Activated CD8-positive, alpha-beta memory T cell treated with anti-CD3 and anti-CD28 coated beads, Interleukin-2, amount 10 ng/mL, durations not matched to agents 7 days and 5 days (primary cell): ENCODE measurements at places on chromosomes 7 and 10. TPM values are rescaled to one million over a fixed set of nuclear protein-coding genes. Genes with fewer than 3 reads are reported as not detected.
A peak's percentile ranks its signal among the peaks of the same experiment; 100 is the strongest.

INMT gene
- total RNA-seq, result 0.12 TPM

NYAP1 gene
- 0.12 TPM for total RNA-seq

THSD7A gene
- total RNA-seq, result not detected

CYP2C9 gene
- total RNA-seq, result not detected

STAG3 gene
- total RNA-seq, result 20.2 TPM

AOC1 gene
- not detected for total RNA-seq

- no peak for DNase-seq
Observed at GRCh38 chr10:76550806-76551205, 1086.8 kb downstream of the KCNMA1 start.

- no peak for DNase-seq
Observed at GRCh38 chr7:148187471-148187870, 403.1 kb upstream of the C7orf33 start.

DNA sequence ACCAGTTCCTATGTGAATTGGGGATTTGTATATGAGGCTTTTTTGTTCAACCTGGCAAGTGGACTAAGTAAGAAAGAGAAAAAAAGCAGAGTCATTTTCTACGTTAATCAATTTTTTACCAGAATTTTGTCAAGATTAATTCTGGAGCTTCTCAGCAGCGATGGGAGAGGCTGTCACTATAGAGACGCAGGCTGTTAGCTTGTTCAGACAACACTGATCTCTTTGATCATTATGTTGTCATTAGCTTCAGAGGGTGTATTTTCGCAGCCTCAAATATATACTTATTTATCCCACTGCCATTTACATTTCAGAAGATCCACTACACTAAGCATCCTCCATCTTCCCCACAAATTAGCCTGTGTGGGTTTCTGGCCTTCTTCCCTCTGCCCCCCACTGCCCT lies 196.7 kb upstream of the PFKP start:
- no peak for DNase-seq

- DNase-seq, result no peak
Observed at GRCh38 chr10:124674768-124675222, 69.4 kb downstream of the FAM53B start.

DNA sequence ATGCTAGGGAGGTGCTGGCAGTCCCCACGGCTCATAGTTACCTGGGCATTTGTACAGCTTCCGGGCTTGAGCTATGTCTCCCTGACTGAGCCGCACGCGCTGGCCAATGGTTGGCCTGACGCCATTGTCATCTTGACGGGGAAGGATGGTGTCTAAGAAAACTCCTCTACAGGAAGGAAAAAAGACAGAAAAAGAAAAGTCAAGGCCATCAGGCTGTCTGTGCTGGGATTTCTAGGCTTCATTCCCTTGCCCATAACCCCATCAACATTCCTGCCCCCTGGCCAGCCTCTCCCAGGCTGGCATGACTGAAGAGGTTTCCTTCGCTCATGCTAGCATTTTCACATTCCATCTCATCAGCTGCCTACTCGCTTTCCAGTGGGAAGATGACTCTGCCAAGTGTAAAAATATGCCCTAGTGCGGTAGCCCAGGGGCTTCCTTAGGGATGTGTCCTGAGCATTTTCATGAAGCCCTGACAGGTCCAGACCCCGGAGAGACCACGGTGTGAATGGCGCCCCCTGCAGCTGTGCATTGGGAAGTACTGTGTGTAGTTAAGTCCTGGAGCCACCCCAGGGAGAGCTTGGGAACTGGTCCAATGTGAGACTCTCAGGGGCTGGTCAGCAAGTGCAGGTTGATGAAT lies 54.5 kb upstream of the OPALIN start:
- peak; percentile 40 for DNase-seq

- DNase-seq, result no peak
Observed at GRCh38 chr10:89373916-89374711, 3.7 kb upstream of the IFIT1B start.

- DNase-seq, result no peak
Observed at GRCh38 chr10:97715259-97715874, 1.8 kb downstream of the MARVELD1 start.

DNA sequence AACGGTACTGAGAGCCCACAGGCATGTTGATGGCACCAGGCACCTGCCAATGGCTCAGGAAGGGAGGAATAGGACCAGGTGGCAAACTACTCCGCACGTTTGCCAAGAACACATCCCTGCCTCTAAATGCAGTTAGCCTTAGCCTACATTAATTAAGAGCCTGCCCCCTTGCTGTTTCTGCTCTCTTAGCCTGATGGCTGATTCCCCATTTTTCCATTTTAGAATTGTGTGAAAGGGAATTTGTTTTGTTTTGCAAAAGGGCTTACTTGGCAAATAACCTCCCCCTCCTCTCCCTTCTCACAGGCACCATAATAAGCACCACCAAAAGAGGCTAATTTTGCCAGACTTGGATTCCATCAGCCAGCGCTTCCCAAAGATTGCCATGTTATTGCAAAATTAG lies 1203.2 kb downstream of the SORCS3 start:
- no peak for DNase-seq

DNA sequence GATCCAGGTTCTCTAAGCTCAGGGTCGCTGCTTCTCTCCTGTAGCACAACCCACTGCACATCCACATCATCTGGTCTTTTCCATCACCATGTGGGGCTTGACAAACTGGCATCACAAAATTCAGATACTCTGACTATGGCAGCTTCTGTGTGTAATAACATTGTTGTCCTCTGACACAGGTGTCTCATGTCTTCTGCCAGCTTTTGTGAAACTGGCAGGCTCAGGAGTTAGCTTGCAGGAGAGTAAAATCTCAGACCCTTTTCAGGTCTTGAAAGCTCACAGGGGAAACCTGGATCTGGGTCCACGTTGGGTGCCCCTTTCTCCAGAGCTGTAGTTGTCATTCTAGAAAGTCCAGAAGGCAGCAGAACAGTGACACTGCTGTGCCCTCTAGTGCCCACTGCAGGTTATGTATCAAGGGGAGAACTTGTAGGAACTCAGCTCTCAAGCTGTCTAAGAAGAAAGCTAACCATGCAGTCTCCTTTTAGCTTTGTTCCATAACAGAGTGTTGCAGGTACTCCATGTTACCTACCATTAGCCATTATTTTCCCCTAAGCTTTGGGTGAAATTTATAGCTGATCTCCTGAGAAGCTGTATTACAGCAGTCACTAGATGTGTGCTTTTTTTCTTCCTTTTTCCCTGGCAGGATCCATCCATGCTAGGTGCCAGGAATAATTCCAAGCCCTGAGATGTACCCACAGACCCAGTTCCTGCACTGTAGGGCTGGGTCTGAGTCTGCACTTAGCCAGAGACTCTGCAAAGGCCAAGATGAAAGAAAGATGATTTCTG lies 102.7 kb downstream of the ZNF248 start:
- DNase-seq, result no peak

GRCh38 chr7:150323682-150324372 lies 482 bp upstream of the ACTR3C start:
- DNase-seq, result no peak

- DNase-seq, result no peak
Observed at GRCh38 chr10:125060026-125060425, 100.3 kb downstream of the CTBP2 start.

DNA sequence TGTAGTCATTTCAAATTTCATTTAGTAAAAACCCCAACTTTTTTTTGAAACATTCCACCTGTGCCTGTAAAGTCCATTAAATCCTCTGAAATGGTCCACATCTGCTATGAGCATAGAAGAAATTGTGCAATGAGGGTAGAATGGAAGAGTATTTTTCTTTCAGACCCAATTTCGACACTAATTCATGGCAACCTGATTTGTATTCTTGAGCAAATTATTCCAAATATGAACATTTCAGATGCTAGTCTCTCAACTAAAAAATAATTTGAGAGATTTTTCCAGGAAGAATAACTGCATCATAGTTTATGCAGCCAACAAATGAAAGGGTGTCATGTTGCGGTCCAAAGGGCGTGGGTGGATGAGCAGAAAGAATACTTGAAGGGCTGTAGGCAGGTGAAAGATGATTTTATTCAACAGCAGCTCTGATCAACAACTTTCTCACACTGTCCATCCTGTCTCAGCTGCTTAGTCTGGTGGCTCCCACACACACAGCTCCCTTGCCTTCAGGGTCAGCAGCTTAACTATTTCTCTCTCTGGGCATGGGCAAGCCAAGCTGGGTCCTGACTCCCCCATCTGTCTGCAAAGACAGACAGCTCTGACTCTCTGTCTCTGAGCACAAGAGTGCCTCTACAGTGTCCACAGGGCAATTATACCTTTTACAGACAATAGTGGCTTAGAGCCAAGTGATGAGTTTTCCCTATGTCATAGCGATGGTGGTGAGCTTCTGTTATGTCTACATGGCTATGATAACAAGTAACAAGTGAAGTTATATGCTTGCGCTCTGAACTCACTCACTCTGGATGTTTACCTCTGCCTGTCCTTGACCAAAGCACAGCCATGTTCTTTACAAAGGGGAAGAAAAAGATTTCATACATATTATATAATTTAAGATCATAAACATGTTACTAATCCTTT lies 11.5 kb downstream of the STEAP2 start:
- no peak for DNase-seq

DNA sequence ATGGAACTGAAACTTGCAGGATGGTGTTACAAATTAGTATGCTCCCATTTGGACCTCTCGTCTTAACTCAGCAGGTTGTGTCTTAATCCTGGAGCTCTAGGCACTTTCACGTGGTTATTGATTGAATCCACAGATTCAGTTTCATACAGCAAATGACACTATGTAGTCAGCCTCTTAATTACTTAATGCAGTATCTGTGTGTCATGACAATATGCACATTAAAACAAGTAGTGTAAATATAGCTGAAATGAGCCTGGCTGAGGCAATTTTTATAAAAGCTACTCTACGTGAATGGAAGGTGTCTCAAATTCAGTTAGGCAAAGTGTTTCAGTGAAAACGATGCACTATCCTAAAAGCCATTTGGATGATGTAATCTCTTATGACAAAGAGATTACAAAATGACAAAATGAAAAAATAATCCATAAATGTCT lies 86.8 kb downstream of the CD36 start:
- DNase-seq, result no peak

- DNase-seq, result peak; percentile 47
Observed at GRCh38 chr10:63977329-63977923, 456.2 kb downstream of the REEP3 start.

GRCh38 chr7:108030516-108030915 lies 27.6 kb upstream of the LAMB1 start:
- no peak for DNase-seq

GRCh38 chr10:58400609-58401008 lies 15.4 kb downstream of the TFAM start:
- DNase-seq, result no peak

DNA sequence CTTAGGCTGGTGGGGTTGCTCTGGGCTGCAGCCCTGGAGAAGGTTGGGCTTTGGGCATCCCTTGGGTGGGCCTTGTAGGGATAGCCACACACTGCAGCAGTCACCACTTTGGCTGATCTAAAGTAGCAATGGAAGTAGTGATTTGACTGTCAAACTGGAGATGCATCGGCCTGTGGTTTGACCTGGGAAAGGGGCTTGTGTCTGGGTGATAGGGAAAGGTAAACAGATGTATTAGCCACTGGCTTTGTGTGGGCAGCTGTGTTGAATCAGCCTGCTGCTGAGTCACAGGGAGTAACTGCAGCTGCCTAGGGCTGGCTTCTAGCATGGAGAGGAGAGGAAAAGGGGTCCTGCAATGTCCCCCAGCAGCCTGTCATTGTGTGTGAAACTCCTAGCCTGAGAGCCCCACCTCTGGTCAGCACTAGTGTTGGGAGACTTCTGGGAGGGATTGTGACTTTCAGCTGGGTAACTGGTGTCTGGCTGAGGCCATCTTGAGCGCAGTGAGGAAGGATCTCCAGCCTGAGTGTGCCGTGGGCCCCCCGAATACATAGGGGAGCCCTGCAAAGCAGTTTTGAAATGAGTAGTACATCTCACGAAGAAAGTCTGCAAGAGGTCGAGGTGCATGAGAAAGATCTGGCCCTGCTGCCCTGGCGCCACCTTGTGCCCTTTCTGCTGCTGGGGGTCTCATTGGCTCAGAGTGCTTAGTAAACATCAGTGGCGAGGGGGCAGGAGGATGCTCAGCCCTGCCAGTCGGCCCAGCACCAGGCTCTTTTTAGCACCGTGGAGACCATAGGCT lies 117.3 kb downstream of the FANK1 start:
- peak; percentile 51 for DNase-seq
